ENCODE measurements at places on chromosomes 11 and 22.

GRCh38 chr22:35192129-35192918 is 65.0 kb upstream of the HMGXB4 start:
- peak; percentile 45 for DNase-seq

DNA sequence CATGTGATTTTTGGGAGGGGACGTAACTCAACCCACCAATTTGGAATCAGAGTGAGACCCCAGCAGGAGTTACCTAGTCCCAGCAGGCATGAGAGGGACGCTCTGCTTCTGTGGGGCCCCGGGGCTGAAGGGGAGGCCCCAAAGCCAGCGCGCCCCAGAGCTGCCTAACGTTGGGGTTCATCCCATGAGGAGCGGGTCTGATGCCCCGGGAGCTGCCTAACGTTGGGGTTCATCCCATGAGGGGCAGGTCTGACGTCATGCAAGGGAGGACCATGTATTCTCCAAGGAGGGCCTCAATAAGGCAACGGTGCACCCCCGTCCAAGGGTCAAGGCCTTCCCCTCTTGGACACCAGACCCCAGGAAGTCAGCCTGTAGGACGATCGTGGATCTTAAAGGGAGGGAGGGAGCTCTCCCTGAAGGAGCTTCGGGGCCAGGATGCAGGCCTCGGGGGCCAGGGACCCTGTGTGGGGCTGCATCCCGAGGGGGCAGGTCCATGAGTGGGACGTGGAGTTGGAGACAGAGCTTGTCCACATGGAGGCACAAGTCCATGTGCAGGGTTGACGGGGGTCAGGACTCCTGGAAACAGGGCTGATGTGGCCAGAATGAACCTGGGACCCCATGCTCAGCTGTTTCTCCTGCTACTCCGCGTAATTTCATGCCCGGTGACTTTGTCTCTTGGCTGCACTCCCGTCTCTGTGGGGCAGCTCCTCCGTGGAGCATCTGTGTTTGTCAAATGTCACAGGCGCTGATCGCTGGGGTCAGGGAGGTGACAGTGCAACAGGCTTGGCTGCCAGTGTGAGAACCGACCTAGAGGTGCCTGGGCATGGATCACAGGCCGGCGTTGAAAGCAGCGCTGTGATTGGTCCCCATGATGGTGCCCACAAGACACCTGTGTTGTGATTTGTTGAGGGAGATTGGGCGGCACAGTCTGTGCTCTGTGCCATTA is 1029.1 kb downstream of the BRD1 start:
- DNase-seq: no peak

DNA sequence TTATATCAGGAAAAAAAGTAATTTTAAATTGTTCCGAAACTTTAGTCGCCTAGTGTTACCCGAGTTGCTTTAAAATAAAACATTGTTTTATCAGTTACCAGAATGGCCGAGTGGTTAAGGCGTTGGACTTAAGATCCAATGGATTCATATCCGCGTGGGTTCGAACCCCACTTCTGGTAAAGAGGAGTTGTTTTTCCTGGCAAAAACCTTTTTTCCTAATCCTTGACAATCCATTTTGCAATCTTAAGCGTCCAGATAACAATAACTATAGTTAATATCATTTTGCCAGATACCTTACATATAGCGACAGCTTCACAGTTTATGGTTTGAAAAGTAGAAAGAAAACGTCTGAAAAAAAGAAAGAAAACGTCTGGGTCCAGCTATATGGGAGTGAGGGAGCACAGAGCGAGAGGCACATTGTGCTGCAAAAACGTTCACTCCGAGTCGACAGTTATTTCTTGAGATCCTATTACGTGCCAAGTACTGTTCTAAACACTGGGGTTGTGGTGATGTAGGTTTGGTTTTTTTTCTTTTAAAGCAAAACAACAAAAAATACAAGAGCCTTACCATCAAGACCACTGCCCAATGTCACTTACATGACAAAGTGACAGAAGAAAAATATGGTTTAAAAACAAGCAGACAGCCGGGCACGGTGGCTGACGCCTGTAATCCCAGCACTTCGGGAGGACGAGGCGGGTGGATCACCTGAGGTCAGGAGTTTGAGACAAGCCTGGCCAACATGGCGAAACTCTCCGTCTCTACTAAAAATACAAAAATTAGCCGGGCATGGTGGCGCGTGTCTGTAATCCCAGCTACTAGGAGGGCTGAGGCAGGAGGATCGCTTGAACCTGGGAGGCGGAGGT is 40.6 kb downstream of the OR4D9 start:
- peak; percentile 76 for DNase-seq

DNA sequence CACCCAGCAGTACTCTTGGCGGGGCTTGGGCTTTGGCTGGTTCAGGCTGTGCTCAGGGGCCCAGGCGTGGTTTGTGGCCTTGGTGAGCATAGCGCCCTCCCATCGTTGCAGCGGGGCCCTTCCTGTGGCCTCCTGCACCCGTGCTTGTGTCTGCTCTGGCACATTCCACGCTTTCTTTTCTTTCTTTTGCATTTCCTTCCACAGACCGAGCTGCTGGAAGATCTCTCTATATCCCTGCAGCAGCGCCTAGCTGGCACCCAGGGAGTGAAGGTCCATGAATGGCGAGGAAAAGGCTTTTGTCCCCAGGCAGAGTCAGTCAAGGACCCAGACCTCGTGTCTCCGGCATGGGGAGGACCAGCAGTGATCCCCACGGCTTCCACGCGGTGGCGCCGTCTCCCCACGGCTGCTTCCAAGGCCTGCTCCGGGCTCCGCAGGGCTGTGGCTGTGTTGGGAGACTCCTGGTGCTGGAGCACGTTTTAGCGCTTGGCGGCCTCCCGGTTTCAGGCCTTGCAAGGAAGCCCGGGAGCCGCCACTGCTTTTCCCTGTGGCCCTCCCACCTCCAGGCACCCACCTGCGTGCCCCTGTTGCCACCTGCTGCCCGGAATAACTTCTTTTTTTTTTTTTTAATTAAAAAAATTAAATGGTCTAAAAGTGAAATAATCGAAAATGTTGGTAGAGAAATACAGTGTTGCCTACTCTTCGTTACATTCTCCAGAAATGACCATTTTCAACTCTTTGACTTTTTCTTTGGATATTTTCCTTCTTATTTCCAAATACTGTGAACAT is 28.5 kb downstream of the GLB1L2 start:
- DNase-seq: peak; percentile 72

DNA sequence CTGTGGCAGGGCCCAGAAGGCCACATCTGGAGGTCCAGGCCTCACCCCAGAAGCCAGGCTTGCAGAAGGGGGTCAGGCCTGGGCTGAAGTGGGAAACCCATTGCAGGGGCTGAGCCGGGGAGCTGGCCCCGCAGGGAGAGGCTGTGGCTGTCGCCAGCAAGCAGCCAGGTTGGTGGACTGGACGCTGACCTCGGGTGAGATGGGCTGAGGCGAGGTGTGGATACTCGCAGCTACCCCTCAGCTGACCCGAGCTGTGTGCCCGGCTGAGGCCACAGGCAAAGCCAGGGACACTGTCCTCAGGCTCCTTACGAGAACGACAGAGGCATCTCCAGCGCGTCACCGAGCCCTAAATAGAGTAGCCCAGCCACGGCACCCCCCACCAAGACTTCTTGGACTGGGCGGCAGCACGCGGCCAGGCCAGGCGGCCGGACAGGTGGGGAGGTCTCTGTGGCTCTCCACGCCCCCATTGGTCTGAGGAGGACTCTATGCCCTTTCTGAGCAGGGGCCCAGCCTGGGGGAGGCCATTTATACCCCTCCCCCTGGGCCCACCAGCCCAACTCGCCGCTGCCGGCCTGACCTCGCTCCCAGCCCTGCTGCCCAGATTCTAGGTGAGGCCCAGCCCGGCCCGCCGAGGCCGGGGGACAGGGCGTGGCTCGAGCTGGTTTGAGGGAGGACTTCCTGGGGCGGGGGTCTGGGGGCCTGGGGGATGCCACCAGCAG is at the start of gene TNNI2:
Gene TNNI2 (plus strand): TSS at position 556 of the 719 bp plus-strand sequence. CDS start 716 bp downstream, outside the sequence.
- DNase-seq: no peak

GRCh38 chr22:35643991-35644390 is 4.3 kb upstream of the APOL6 start:
- peak; percentile 54 for DNase-seq

GRCh38 chr11:85735876-85736460 is 50.0 kb upstream of the CCDC89 start:
- no peak for DNase-seq

- DNase-seq: peak; percentile 99
Measured at GRCh38 chr22:30196141-30196879, 50.2 kb downstream of the LIF start.

DNA sequence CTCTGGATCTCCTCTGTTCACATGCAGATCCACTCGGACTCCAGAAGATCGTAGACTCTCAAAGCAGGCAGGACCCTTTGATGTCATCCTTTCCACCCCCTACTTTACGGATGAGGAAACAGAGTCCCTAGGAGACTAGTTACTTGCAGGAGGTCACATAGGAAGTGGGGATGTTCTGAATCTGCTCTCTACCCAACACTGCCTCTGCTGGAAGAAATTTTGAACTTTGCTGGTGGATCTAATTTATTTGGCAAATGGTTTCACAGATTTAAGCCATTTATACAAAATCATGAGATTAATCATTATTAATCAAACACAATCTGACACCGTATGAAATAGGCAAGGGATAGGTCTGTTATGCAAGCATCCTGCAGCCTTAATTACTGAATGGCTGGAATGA is 55.0 kb upstream of the USP47 start:
- DNase-seq: peak; percentile 36

DNA sequence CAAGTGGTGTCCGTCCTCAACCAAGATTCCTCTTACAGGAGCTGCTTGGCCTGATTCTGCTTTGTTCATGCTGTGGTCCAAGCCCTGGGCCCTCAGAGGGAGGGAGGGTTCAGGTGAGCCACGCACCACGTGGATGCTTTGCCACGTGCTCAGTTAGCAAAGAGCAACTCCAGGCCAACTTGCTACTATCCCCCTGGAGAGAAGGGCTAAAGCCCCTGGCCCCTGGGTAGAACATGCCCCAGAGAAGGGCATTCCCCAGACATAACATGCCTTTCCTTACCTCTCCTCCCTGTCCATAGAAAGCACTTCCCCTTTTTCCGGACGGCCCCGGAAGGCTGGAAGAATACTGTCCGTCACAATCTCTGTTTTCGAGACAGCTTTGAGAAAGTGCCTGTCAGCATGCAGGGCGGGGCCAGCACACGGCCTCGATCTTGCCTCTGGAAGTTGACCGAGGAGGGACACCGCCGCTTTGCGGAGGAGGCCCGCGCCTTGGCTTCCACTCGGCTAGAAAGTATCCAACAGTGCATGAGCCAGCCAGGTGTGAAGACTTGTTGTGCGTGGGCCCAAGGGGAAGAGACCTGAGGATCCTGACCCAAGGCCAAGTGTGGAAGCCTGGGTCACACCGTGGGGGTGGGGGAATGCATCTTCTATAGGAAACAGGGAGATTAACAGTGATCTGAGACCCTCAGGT is 8.8 kb downstream of the FOXR1 start:
- no peak for DNase-seq

- no peak for DNase-seq
Measured at GRCh38 chr22:23481369-23481768, 98.7 kb downstream of the IGLL1 start.

- no peak for DNase-seq
Measured at GRCh38 chr11:45022294-45023064, 71.8 kb upstream of the TP53I11 start.

Measured in epithelial cell of esophagus (primary cell).